Astrocyte (in vitro differentiated cells and primary cell): ENCODE measurements at places on chromosomes 11 and 22.

DNA sequence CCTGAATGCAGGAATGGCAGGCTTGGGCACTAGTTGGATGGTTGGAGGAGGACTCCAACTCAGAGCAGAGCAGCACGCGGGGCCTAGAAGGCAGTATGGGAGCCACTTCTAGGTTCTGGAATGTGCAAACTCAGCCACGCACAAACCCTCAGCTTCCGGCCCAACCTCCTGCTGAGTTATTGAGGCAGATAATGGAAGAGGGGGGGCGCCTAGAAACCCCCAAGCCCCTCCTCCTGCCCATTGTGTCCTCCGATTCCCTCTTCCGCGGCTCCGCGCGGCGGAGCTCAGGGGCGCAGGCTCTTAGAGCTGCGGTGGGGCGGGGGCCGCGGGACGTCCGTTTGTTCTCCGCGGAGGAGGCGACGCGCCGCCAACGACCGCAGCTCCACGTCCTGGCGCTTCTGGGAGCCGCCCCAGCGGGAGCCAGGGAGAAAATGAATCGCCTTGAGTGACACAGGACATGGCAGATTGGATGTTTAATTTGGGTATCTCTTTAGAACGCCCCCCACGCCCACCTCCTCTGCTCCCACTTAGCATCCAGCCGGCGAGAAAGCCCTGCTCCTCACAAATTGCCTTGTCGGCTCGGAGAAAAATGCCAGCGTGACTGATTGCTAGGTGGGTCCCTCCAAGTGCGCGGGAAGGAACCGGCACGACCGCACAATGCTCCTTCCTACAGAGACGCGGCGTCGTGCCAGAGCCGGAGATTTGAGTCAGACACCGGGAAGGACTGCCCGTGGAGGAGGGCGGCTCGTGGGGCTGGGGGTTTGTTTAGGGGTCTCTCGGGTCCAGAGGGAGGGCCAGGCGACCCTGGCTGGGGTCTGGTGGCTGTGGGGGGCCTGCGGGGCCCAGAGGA, 144.6 kb downstream of the NECTIN1 start:
- DNase-seq, result peak; percentile 89
- peaks cover 17% of the 10 kb centered on the region for H3K4me1 ChIP-seq
- no peaks in the 10 kb centered on the region for H3K36me3 ChIP-seq
- H3K4me3 ChIP-seq, result peak overlapping the region; percentile 67

GRCh38 chr22:35023692-35024363, 42.1 kb upstream of the ISX start:
- H3K4me1 ChIP-seq, result no peaks in the 10 kb centered on the region
- no peaks in the 10 kb centered on the region for H3K36me3 ChIP-seq
- no peak for DNase-seq
- H3K4me3 ChIP-seq, result no peak overlapping the region

- H3K27ac ChIP-seq, result no peak overlapping the region
- H3K36me3 ChIP-seq, result no peaks in the 10 kb centered on the region
- H3K4me1 ChIP-seq, result peaks cover 4% of the 10 kb centered on the region
- DNase-seq, result peak; percentile 41
- no peak overlapping the region for H3K4me3 ChIP-seq
- peaks cover 3% of the 10 kb centered on the region for H3K27me3 ChIP-seq
These were observed 142.7 kb downstream of the FBXO7 start for GRCh38 chr22:32617271-32617670.

DNA sequence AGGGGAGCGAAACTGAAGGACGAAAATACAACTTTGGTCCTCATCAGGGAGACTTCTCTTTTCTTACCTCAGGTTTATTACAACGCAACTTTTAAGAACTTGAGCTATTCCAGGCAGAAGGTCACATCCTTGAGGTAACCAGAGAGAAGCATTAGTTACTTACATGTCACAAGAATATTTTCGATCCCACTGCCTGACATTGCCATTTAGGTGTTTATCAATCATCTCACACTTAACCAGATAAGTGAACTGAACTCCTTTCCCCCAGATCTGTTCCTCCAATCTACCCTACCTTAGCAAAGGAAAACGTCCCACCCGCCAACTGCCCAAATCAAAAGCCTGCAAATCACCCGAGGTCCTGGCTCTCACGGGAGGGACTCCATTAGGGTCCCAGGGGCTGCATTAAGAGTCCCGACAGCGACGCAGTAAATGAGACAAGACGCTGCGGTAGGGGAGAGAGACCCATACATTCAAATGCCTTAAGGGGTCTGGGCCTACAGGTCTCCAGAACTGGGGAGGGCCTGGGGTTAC, 734 bp downstream of the ZNF280B start:
- H3K4me1 ChIP-seq, result peaks cover 3% of the 10 kb centered on the region
- no peak overlapping the region for H3K27ac ChIP-seq
- no peak for DNase-seq
- peak overlapping the region; percentile 74 for H3K4me3 ChIP-seq

DNA sequence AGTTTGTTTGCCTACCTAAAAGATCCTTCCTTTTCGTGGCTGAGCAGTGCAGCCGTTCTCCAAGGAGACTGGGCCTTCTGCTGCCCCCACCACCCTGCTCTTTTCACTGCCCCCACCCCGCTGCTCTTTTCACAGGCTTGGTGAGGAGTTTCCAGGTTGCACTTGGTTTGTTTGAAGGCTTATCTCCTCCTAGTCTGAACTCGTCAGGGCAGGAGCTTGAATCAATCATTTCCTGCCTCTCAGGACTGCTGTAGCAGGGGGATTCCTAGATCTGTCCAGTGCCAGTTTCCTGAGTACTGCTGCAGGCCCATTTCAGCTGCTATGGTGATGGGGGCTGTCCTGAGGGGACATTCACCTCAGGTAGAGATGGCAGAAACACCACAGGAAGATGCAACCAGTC, 10.0 kb downstream of the MED15 start:
- no peaks in the 10 kb centered on the region for H3K27me3 ChIP-seq
- no peak overlapping the region for H3K4me3 ChIP-seq
- DNase-seq, result no peak
- peaks cover 39% of the 10 kb centered on the region for H3K4me1 ChIP-seq

- no peak overlapping the region for H3K4me3 ChIP-seq
- no peak overlapping the region for H3K27ac ChIP-seq
- no peaks in the 10 kb centered on the region for H3K4me1 ChIP-seq
- no peaks in the 10 kb centered on the region for H3K27me3 ChIP-seq
- DNase-seq, result peak; percentile 36
These were observed 1077.9 kb downstream of the DLG2 start for GRCh38 chr11:84549217-84549616.

GRCh38 chr22:32692371-32692770, 109.1 kb upstream of the TIMP3 start:
- DNase-seq, result no peak
- peaks cover 9% of the 10 kb centered on the region for H3K4me1 ChIP-seq
- no peaks in the 10 kb centered on the region for H3K36me3 ChIP-seq
- H3K4me3 ChIP-seq, result no peak overlapping the region
- no peaks in the 10 kb centered on the region for H3K27me3 ChIP-seq

DNA sequence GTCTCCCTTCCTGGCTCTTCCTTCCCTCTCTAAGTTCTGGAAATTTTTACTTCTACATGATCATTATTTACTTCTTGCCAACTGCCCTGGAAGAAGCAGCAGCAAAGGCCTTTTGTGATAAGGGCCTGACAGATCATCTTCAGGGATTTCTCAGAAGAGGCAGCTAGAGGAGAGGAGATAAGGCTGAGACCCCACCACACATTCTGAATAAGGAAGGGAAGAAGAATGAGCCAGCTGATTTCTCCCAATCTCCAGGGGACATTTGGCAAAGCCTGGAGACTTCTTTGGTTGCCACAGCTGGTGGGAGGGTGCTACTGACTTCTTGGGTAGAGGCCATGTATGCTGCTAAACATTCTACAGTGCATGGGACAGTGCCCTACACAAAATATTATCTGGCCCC, 122.4 kb upstream of the OR9Q1 start:
- H3K27me3 ChIP-seq, result no peaks in the 10 kb centered on the region
- H3K27ac ChIP-seq, result no peak overlapping the region
- H3K36me3 ChIP-seq, result no peaks in the 10 kb centered on the region
- H3K4me3 ChIP-seq, result no peak overlapping the region

GRCh38 chr11:133826866-133827265, 18.4 kb downstream of the SPATA19 start:
- H3K27me3 ChIP-seq, result no peaks in the 10 kb centered on the region
- H3K4me1 ChIP-seq, result no peaks in the 10 kb centered on the region
- H3K4me3 ChIP-seq, result no peak overlapping the region

DNA sequence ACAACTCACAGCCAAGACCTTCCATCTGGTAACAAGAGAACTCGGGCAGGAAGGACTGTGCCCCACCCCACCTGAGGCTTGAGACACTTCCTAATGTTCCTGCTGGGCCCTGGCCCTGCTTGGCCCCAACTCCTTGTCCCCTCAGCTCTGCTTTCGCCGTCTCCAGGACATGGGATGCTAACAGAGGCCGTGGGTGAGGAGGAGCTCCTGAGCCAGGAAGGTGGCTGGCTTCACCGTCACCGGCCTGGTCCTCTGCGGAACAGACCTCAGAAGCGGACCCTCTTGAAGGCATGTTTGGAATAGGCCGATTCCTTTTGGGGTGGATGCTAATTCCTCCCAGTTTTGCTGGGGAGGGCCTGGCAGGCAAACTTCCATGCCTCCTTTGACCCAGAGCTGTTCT, 154.3 kb downstream of the CACNA1I start:
- H3K4me1 ChIP-seq, result no peaks in the 10 kb centered on the region
- H3K4me3 ChIP-seq, result no peak overlapping the region
- no peak overlapping the region for H3K27ac ChIP-seq
- no peak for DNase-seq
- no peaks in the 10 kb centered on the region for H3K36me3 ChIP-seq
- H3K27me3 ChIP-seq, result peaks cover 25% of the 10 kb centered on the region

DNA sequence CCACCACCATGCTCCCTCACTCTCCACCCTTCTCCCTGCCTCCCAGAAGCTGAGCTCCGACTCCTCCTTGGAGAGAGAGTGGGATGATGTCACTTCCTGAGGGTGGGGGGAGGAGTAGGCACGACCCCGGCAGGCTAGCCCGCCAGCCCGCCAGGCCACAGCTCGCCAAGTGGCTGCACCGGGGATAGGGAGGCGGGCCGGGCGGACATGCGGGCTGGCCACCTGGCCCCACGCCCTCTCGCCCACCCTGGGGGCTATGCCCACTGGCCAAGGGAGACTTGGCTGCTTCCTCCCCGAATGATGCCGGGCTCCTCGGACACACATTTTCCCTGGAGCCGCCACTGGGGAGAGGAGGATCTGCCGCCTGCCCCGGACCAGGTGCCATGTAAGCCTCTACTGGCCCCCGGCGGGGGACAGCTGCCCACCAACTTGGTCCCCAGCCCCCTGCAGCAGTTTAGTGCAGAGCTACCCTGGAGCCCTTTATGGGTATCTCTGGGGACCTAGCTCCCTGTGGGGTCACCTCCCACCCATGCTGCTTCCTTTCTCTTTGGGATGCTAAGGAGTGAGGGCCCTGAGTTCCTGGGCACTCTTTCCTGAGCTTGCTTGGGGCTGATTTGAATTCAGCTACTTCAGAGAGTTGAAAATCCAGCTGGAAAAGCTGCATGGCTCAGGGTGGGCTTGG, 33.7 kb upstream of the MYRF start:
- H3K4me1 ChIP-seq, result peaks cover 25% of the 10 kb centered on the region
- H3K4me3 ChIP-seq, result peak overlapping the region; percentile 59
- DNase-seq, result peak; percentile 69
- peaks cover 3% of the 10 kb centered on the region for H3K36me3 ChIP-seq

DNA sequence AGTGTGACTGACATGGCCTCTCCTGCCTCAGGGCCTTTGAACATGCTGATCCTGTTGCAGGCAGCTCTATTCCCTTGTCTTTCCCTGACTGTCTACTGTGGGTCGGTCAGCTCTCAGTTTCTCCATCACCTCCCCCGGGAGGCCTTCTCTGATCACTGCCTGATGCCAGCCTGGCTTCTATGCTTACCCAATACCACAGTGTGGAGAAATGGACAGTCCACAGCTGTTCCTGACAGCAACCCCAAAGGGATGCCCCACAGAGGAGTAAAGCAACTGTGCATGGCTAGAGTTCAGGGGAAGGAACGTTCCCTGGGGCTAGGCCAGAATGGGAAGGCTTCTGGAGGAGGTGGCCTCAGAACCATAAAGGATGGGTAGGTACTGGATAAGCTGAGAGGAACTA, 354.3 kb downstream of the MIAT start:
- H3K36me3 ChIP-seq, result no peaks in the 10 kb centered on the region
- peaks cover 2% of the 10 kb centered on the region for H3K27me3 ChIP-seq
- H3K4me3 ChIP-seq, result no peak overlapping the region
- H3K4me1 ChIP-seq, result peaks cover 3% of the 10 kb centered on the region
- no peak for DNase-seq

- H3K4me3 ChIP-seq, result no peak overlapping the region
- no peak overlapping the region for H3K27ac ChIP-seq
- no peaks in the 10 kb centered on the region for H3K36me3 ChIP-seq
- DNase-seq, result peak; percentile 73
- H3K4me1 ChIP-seq, result peaks cover 24% of the 10 kb centered on the region
- no peaks in the 10 kb centered on the region for H3K27me3 ChIP-seq
These were observed 13.2 kb downstream of the MAP6 start for GRCh38 chr11:75655605-75656004.

DNA sequence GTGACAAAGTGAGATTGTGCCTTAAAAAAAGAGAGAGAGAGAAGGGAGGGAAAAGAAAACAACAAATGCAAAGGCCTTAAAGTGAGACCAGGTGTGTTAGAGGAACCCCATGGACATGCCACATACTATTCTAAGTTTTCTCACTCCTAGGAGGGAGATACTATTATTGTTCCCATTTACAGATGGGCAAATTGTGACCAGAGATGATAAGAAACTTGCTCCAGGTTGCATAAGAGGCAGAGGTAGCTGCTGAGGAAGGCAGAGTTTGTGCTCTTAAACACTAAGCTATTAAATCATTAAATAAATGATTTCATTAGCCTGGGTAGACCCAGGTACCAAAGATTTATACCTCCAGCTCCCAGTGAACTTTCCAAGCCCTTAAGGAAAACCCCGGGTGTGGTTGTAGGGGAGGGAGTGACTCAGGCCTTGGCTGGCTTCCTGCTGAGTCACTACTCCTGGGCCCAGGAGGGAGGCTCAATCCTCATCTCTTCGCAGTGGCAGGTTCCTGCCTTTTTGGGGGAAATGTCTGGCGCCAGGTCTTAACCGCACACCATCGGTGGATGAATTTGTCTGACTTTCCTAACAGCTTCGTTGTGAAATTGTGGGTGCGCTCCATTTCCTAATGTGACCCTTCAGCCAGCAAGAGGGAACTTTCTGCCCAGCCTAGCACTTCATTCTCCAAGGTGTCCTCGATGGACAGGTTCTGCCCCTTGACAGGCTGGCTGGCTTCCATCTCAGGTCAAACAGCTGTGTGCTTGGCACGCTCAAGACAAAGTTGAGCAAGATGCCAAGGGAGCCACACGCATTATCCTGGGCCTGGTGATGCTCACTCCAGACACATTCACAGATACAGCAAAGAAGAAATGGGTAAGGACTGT, 33.4 kb upstream of the PTPRJ start:
- no peaks in the 10 kb centered on the region for H3K36me3 ChIP-seq
- peak; percentile 97 for DNase-seq
- H3K4me3 ChIP-seq, result no peak overlapping the region
- peak overlapping the region; percentile 68 for H3K27ac ChIP-seq
- H3K4me1 ChIP-seq, result peaks cover 34% of the 10 kb centered on the region
